ENCODE measurements at places on chromosomes 1 and 21.

- no peak for DNase-seq
Observed at GRCh38 chr1:186078245-186078644, 296.8 kb downstream of the TPR start.

DNA sequence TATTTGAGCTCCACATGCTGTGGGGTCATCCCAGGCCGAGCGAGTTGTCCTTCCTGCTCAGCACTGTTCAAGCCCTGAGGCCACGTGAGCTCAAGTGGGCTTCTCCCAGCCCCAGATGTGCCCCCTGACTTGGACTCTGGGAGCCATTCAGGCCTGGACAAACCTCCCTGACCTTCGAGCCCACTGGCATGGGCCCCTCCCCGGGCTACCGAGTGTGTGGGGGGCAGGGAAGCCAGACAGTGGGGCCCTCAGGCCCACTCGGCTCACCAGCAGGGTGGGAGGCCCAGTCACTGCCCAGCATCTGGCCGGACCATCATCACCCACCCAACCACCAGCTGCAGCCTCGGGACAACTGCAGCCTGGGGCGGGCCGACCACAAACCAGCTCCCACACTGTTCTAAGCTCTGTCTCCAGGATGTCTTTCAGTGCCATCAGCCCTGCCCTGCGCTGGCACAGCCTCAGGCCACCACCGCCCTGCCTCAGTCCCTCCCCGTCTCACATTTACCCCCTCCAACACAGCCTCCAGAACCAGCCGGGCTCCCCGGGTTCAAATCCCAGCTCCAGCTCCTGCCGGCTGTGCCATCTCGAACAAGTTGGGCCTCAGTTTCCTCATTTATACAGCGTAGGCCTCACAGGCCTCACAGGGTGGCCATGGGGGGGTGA, 20.9 kb upstream of the PLEKHG5 start:
- no peak for DNase-seq

DNA sequence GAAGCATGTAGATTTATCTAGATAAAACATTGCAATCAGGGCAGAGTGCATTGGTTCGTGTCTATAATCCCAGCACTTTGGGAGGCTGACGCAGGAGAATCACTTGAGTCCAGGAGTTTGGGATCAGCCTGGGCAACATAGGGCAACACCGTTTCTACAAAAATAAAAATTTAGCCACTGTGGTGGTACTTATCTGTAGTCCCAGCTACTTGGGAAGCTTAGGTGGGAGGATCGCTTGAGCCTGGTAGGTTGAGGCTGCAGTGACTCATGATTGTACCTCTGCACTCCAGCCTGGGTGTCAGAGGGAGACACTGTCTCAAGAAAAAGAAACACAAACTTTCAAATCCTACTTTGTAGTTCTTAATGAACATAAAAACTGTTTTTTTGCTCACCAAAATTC, 64.2 kb upstream of the RCC1 start:
- DNase-seq = no peak

GRCh38 chr1:226134170-226135058, 52.1 kb downstream of the ACBD3 start:
- no peak for DNase-seq

DNA sequence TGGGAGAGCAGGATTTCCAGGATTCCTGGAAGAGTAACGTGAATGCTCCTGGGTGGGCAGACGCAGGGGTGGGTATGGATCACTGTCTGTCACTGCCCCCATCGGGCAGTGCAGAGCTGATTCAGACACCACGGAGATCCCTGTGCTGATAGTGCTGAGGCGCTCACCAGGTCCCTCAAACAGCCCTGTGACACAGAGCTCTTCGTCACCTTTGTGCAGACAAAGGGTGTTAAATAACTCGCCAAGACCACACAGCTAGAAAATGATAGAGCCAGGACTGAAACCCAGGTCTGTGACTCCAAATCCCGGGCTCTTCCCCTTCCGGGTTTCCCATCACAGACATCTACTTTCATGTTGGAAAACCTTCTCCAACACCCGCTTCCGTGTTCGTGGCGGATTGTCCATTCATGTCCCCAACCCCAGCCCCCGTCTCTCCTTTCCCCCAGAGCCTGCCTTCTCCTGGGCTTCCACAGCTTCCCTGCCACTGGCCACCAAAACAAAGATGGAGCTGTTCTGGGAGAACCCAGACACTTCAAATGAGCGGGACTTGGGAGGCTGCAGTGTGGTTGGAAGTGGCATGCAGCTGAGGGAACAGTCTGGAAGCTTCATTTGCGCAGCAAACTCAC, 2.6 kb downstream of the EFHD2 start:
- no peak for DNase-seq

- DNase-seq = no peak
Observed at GRCh38 chr1:226736908-226737818, 1.9 kb downstream of the ITPKB start.

DNA sequence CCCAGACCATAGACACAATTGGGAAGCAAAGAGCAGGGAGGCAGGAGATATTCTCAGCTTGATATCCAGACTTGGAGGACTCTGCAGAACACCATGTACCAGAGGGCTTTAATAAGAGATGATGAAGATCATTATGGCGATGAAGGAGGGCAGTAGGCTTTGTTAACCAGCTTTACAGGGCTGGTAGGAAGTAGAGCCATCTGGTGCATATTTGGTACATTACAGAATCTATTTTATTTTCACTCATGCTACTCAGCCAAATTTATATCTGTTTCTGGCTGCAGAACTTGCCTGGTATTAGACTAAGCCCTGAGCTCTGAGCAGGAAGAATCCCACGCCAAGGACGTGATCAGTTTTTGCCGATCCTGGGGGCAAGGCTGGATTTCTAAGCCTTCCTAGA, 61.8 kb upstream of the SYT6 start:
- no peak for DNase-seq

GRCh38 chr1:71106658-71107322, 26.0 kb upstream of the ZRANB2 start:
- DNase-seq = no peak

DNA sequence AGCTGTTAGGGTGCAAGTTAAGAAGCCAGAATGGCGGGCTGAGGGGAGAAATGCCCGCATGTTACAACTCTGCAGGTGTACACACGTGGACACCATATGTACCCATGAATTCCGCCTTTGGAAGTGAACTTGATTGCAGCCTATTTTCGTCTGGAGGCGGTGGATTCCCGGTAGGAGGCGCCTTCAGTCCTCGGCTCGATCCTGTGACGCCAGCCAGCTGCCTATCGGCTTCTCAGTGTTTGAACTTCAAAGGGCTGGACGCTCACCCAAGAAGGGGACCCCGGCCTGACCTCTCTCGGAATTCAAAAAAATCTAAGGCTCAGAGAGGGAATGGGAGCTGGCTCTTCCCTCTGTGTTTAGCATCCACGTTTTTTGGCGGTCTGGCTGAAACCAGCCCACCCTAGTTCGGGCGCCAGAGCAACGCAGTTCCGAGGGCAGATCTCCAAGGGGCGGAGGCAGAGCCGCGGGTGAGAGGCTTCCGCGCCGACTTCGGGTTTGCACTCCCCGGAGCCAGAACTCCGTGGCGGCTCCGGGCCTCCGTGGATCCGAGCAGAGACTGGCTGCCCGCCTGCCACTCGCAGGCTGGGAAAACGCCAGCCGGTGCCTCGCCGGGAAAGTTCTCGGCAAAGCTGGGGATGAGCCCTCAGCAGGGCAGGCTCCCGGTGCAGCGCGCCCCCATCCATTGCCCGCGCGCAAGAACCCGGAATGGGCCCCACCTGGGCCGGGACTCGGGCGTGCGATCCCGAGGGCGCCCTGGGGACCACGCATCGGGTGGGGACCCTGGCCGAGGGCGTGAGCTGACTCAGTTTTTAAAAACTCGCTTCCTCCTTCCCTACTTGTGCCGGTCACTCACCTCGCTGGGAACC, 996 bp upstream of the TMEM51 start:
- peak; percentile 37 for DNase-seq

DNA sequence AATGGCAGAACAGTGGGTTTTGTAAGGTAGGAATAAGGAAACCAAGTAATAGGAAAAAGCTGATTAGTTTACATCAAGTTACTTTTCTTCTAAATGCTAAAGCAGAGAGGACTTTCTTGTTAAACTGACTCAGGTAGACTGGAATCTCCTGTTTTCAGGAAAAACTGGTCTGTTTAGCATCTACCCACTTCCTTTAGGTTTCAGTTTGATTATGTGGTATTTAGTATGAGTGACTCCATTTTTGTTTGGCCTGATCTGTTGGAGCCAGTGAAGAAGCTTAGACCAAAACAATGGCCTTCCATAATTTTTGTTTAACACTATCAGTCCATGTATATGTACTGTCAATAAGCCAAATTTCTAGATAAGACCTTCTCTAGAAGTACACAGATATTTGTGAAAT, 88.4 kb downstream of the EPB41 start:
- no peak for DNase-seq

DNA sequence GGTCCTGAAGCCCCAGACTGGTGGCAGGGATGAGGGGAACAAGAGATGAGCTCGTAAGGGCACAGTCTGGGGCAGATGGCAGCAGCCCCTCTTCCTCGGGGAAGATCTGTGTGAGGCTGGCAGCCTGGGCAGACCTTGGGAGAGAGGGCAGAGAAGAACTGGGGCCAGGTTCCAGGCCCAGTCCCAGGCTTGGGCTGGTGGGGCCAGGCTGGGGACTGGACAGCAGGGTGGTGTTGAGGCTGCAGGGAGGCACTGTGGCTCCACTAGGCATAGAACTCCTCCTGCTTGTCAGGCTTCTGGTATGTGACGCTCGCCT, 35.7 kb downstream of the SDC3 start:
- no peak for DNase-seq

DNA sequence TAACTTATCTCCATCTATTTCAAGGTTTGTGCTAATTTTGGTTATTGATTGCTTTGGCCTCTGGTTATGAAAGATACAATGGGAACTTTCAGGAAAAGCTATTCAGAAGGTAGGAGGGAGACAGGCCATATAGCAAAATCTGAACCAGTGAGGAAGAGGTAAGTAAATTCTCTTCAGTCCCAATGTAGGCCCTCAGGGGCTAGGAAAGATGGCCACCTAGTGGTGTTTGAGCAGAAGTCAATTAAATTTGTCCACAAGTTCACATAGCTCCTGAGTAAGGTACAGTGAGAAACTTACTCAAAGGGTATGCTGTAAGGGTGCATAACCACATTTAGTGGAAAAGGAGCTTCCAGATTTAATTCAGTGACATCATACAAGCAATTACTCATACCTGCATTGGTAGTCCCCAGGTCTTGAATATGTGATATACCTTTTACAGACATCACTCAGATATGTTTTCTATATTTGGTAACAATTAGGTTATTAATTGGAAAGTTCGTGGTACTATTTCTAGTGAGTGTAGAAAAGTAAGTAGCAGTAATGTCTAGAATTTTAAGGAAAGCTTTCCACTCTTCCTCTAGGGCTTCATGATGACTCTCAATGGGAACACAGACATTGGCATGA, 21.4 kb upstream of the FMO1 start:
- DNase-seq = peak; percentile 10

- no peak for DNase-seq
Observed at GRCh38 chr1:25140073-25140797, 92.1 kb downstream of the SYF2 start.

DNA sequence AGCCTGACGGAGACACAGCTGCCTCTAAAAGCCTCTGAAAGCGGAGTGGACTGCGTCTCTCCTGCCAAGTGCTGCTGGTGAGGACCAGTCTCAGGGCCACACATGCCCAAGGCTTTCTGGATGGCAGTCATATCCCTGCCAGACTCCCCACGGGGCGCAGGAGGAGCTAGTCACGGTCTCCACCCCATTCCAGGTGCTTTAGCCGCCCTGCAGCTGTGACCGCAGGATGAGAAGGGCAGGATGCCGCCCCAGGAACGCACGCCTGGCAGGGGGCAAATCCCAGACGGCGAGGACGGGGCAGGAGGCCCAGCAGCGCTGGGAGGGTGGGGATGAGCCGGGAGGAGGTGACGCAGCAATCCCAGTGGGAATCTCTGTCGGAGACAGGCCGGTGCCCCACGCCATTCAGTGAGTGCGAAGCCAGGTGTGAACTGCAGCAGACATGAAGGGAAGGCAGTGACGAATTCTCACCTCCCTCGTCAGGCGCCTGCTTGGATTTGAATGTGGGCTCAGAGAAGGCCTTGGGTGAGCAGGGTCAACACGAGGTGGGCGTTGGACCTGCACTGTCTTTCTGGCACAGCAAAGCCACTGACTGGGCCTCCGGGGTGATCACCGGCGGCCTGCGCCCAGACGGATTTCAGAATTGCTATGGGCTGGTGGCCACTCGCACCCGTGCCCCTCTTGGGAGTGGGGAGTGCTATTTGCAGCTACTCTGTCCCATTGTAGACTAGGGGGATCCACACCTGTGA, 38.5 kb upstream of the SLC19A1 start:
- DNase-seq = no peak

GRCh38 chr1:214475746-214476145, 75.7 kb downstream of the PTPN14 start:
- DNase-seq = no peak

GRCh38 chr1:183004141-183004540, 19.1 kb upstream of the LAMC1 start:
- DNase-seq = no peak

DNA sequence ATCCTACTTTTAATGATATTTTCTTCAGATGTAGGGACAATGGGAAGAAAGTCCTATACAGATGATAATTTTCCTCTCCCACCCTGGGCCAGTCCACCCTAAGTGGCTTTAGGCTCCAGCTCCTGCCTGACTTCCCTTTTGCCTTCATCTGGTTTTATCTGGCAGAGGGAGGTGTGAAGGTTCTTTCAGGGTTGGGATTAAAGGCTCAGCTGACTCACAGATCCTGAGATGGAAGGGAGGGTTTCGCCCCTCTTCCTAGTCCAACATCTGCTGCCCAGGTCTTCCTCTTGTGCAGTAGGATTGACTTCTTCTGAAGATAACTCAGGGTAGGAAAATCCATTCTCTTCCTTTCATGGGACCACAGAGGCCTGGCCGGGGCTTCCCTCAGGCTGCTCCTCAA, 362.4 kb upstream of the KAZN start:
- no peak for DNase-seq

GRCh38 chr1:41289196-41289595, 47.1 kb upstream of the SCMH1 start:
- DNase-seq = no peak

DNA sequence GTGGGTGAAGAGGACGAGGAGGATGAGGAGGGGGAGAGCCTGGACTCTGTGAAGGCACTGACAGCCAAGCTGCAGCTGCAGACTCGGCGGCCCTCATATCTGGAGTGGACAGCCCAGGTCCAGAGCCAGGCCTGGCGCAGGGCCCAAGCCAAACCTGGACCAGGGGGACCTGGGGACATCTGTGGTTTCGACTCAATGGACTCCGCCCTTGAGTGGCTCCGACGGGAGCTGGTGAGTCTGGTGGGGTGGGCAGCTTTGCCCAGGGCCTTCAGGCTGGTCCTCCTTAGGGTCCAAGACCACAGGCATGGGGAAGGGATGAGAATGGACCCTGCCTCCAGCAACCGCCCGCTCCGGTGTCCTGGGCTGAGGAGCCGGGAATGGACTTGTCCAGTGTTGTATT, 430 bp downstream of the FAM167B start:
- DNase-seq = no peak

- no peak for DNase-seq
Observed at GRCh38 chr1:76302711-76303339, 228.3 kb downstream of the ST6GALNAC3 start.

- no peak for DNase-seq
Observed at GRCh38 chr21:44353191-44353970, at the start of gene TRPM2. TRPM2 (plus strand) TSS chr21:44353621; CDS start chr21:44353701, 80 bp downstream.

- DNase-seq = peak; percentile 85
Observed at GRCh38 chr1:248837781-248838356, at the start of gene ZNF672. ZNF672 (plus strand) TSS chr1:248838224; CDS start chr1:248847275, 9,051 bp downstream.

All from NCI-H1417 treated with DMSO at 0.1 percent for 48 hours (cell line).